ENCODE measurements at places on chromosomes 6 and 20.
A peak's percentile ranks its signal among the peaks of the same experiment; 100 is the strongest.

DNA sequence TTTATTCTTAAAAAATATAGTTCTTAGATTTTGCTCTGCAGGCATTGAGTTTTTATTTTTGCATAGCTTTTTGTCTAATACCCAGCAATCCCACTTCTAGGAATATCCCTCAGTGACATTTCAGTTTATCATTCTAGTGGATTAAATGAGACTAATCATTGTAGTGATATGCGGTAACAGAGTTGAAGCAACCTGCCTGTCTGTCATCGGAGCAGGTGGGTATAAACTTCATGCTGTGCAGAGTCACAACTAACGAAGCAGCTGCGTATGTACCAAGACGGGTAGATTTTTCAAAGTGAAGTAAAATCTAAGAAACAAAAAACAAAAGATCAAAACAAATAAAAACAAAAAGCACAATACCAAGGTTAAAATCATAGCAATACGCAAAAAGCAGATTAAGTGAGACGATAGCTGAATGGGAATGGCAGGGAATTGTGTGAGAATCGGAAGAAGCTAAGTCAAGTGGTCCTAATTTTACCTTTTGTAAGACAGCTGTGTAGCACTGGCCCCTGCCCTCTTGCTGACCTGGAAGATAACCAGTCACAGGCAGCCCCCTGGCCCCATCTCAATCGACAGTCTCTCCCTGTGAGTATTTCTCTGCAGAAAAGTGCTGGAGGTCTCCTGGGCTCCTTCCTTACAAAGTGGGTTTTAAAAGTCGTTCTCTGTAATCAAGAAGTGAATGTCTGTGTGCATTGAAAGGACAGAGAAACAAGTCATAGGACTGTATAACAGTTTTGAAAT is 169.2 kb downstream of the OR2B2 start:
- DNase-seq, result no peak

DNA sequence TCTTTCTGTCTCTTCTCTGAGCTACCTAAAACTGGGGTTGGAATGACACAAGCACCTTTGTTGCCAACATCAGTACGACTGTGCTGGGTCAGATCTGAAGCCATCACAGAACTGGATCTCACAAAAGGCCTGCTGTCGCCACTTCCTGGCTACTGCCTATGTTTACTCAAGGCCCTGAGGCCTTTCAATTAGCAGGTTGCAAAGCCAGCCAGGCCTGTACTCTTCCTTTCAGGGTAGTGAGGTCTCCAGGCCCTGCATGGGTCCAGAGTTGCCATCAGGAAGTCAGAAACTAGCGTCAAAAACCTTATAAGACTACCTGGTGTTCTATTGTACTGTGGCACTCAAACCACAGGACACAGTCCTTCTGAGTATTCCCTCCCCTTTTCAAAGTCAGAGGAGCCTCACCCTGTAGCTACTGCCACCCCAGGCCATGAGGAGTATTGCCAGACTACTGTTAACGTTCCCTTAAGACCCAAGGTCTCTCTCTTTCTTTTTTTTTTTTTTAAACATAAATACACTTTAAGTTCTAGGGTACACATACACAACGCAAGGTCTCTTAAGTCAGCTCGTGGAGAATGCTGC is 937.4 kb upstream of the GJE1 start:
- peak; percentile 13 for DNase-seq

DNA sequence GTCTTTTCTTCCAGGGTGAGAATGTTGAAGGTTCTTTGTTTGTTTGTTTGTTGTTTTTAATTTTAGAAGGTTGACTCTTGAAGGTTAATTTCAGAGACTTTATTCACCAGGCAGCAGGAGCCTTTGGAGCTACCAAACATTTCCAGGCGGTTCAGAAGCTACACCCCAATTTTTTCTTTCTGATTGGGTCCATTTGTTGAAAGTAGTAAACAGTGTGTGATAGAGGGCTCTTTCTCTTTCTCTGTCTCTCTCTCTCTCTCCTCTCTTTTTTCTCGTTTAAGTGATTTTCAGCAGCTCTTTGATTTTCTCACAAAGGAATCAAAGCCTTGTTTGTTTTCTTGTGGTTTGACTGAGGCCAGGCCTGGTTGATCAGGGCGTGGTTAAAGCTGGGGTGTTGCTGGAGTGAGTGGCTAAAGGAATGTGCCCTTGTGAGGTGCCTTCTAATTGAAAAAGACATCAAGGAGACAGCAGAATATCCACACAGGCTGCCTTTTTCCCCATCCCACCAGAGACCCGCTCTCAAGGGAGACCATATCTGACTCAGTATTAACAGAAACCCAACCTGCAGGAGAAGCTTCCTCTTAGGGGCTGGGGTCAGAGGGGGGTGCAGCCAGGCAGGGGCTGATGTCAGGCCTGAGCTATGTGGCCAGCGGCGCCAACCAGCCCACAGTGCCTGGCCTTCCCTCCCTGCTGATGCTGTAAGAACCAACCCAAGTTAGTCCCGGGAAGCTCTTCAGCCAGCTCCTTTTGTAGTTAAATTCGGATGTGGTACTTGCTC is 40.4 kb upstream of the NAA20 start:
- DNase-seq, result peak; percentile 61

DNA sequence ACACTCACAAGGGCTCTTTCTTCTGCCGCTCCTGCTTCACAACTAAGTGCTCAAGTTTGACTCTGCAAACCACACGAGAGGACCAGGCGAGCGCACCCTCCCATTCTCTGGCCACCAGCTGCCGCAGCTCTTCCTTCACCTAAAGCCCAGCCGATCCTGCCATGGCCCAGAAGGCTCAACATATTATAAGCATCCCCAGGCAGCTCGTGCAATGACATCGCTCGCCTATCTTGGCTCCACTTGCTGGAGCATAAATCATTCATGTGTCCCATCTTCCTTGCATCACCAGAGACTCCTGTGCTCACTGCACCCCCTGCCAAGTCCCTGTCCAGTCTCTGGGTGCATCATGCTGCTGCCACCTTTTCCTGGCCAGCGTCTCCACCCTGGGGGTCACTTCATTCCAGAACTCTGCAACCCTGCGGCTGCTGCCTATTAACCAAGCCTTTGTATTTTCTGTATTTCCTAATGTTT is 59.0 kb downstream of the PSMG4 start:
- DNase-seq, result no peak

- no peak for DNase-seq
Observed at GRCh38 chr6:2565499-2565898, 185.2 kb downstream of the MYLK4 start.

- peak; percentile 96 for DNase-seq
Observed at GRCh38 chr6:63352544-63353285, 32.9 kb upstream of the LGSN start.

DNA sequence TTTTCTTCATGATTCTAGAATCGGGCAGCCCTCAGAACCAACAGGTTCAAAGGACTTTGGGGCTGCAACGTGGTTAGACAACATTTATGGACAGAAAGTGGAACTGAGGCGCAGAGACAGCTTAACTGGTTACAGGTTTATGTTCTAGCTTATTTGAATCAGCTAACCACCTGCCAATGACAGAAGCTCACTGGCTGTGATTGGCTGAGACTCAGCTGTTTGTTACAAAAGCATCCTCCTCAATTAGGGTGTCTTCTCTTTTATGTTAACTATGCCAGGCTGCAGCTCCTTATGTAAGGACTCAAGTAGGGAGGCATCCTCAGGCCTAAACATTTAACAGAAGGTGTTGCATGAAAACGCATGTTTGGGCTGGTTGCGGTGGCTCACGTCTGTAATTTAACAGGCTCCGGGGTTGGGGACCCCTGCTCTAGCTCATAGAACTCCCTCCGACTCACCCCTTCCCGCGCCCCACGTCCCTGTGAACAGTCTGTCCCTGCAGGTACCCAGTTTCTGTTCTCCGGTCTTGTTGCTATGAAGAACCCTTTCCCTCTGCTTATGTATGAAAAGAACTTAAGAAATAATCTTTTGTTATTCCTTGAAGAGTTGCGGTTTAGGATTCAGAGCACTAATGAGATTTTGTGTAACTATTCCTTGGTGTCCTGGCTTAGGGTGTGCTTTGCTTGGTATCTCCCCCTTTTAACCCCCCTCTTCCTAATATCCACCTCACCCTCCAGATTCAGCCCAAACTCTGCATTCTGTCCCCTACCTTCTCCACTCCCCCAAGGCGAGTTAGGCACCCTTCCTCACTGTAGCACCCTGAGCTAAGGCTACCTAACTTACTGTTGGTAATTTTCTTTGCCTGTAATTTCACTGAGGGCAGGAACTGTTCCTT is 1.2 kb upstream of the TMEM181 start:
- DNase-seq, result no peak
